Aorta (tissue), 5 donors: ENCODE measurements at places on chromosomes 13 and 19. TPM values are rescaled to one million over a fixed set of nuclear protein-coding genes. Genes with fewer than 3 reads are reported as not detected.

DNA sequence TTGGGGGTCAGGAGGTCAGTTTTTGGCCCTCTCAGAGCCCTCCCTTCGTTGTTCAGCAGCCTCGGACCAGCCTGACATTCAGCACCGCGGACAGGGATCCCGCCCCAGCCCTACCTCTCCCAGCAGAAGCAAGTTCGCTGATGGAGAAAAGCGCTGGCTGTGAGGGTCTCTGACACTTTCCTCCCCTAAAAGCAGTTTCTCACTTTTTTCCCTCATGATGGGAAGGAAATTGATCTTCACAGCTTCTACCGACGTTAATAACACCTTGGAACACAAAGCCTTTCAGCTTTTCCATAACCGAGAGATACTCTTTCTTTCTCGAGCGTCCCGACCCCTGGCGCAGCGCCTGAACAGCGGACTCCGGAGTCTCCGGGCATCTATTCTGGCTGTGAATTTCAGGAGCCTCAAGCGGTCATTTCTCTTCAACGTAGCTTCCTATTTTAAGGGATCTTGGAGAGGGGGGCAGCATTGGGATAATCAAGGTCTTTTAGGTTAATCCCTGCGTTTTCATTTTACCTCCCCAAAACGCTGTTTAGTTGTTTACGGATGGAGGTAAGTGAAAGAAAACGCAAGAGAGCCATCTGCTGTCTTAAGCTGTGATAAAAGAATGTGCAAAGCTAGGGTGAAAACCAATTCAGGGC lies 467.2 kb downstream of the ITGBL1 start:
- no peak overlapping the region for H3K4me3 ChIP-seq
- H3K27ac ChIP-seq: no peak overlapping the region
- no peaks in the 10 kb centered on the region for H3K4me1 ChIP-seq
- H3K36me3 ChIP-seq: no peaks in the 10 kb centered on the region
- peak; percentile 80 for DNase-seq

GRCh38 chr13:103358255-103358932 lies 292.2 kb upstream of the SLC10A2 start:
- no peaks in the 10 kb centered on the region for H3K36me3 ChIP-seq
- DNase-seq: no peak
- no peaks in the 10 kb centered on the region for H3K4me1 ChIP-seq

- peak; percentile 95 for DNase-seq
- H3K27ac ChIP-seq: peak within 1 kb of the TSS; percentile 92
- H3K4me1 ChIP-seq: no peaks in the 10 kb centered on the region
- H3K27me3 ChIP-seq: peaks cover 2% of the 10 kb centered on the region
- H3K4me3 ChIP-seq: peak within 1 kb of the TSS; percentile 45
These were observed at the start of gene MIDN for GRCh38 chr19:1248139-1248785. TSS of gene MIDN (plus strand) at chr19:1248583. CDS start at chr19:1250297, 1,714 bp downstream.

GRCh38 chr13:44302940-44303575 lies 70.6 kb upstream of the SERP2 start:
- H3K4me3 ChIP-seq: no peak overlapping the region
- no peaks in the 10 kb centered on the region for H3K27me3 ChIP-seq
- H3K27ac ChIP-seq: peak overlapping the region; percentile 57
- no peak for DNase-seq

DNA sequence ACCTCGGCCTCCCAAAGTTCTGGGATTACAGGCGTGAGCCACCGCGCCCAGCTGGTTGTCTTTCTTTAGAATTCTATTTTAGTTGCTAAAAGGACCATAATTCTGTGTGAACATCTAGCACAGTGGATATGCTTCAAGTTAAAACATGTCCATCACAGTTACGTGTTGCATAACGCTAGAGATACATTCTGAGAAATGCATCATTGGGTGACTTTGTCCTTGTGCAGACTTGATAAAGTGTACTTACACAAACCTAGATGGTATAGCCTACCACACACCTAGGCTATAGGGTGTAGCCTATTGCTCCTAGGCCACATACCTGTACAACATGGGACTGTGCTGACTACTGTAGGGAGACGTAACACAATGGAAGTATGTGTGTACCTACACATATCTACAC lies 35.4 kb downstream of the DOCK9 start:
- H3K36me3 ChIP-seq: no peaks in the 10 kb centered on the region
- no peak overlapping the region for H3K4me3 ChIP-seq
- no peak overlapping the region for H3K27ac ChIP-seq
- no peaks in the 10 kb centered on the region for H3K27me3 ChIP-seq
- H3K4me1 ChIP-seq: no peaks in the 10 kb centered on the region

DNA sequence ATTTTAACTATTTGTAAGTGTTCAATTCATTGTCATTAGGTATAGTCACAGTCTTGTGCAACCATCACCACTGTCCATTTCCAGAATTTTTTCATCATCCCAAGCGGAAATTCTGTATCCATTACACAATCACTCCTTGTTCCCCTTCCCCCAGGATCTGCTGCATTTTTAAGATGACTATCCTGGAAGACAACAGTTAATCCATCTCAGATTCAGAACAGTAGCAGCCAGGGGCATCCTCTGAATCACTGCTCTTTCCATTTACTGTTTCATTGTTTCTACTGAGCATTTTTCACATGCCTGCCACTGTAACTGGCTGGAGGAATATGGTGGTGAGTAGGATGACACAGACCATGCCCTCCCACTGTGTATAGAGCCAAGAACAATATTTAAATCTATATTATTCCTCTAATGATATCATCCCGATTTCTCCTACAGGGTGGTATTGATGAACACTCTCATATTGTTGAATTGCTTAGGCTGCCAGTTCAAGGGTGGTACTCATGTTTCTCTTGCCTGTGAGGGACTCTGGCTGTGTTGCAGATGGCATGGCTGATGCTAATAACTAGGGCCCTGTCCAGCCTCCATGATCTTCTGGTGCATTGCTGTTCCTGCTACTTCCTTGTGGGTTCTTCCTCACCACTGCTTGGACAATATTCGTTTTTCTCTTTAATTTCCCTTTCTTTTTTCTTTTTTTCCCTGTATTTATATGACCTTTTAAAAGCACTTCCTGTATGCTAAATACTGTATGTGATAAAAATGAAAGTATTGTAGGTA lies 59.0 kb downstream of the WDFY2 start:
- no peak overlapping the region for H3K4me3 ChIP-seq
- H3K36me3 ChIP-seq: no peaks in the 10 kb centered on the region
- no peak overlapping the region for H3K27ac ChIP-seq
- no peak for DNase-seq

DNA sequence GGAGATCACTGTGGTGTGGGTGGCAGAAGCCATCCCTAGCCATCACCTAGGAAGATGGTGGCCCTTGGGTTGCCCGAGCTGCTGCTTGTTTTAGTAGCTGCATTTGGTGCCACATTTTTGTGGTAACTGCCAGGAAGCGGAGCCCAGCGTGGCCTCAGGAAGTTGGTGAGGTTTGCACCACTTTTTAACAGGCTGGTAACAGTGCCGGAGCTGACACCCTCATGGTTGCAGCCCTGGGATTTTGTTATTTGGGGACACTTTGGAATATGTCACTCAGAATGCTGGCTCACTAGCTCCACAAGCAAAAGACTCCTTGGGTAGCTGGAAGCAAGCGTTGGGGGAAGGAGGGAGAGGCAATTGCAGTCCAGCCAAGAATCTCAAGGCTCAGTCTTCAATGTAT lies 22.1 kb downstream of the ACTN4 start:
- no peak for DNase-seq
- H3K27me3 ChIP-seq: no peaks in the 10 kb centered on the region
- no peaks in the 10 kb centered on the region for H3K36me3 ChIP-seq
- no peak overlapping the region for H3K4me3 ChIP-seq

GRCh38 chr13:69213396-69213795 lies 894.2 kb upstream of the ATXN8OS start:
- no peak for DNase-seq
- H3K27me3 ChIP-seq: no peaks in the 10 kb centered on the region
- no peak overlapping the region for H3K4me3 ChIP-seq
- H3K27ac ChIP-seq: no peak overlapping the region
- no peaks in the 10 kb centered on the region for H3K36me3 ChIP-seq
- H3K4me1 ChIP-seq: no peaks in the 10 kb centered on the region

DNA sequence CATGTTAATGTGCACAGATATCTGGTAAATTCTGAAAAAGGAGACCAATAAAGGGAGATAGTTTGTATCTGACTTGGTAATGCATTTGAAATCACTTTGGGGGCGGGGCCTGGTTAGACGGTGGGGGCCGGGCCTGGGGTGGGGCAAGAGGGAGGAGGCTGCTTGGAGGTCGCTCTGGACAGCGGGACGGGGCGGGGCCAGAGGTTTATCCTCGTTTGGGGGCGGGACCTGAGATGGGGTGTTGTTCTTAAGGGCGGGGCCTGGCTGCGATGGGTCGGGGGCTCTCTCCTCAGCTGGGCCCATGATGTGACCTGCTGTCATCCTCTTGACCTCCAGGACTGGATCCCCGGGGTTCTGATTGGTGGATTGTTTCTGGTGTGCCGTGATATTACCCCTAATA lies 4.9 kb upstream of the ZNF808 start:
- H3K36me3 ChIP-seq: no peaks in the 10 kb centered on the region
- H3K27me3 ChIP-seq: no peaks in the 10 kb centered on the region
- H3K27ac ChIP-seq: no peak overlapping the region
- no peak for DNase-seq
- no peaks in the 10 kb centered on the region for H3K4me1 ChIP-seq

DNA sequence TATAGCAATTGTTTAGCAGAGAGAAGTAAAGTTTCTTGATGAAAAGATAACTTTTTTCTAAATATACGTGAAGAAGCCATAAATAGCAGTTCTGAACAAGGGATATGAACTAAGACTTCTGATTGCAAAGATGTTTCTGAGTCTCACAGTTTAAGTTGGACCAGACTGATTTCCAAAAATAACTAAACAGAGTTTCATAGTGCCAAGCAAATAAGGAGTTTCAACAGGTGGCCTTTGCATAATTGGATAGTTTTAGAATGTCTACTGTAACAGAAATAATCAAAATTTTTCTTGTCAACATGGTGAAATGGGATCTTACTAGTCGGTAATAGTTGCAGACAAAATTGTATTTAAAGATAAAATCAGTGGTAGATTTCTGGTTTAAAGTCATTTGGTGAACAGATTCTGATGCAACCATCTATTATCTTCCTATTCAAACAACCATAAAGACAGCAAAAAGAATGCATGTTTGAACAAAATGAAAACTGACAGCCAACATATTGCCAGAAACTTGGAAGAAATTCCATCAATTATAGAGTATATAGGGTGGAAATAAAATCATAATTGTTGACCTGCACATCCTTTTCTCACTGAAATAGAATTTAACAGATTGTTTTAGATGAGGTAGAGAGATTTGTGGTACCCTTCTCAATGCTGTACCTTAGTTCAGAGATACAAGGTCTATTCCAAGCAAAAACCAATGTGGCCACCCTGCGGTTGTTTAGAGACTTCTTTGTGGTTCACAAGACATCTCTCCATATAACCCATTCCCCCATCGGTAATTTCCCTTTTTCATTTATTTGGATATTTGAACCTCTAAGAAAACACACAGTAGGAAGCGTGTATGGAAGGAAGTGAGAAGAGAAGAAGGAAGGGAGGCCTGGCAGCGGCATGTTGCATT lies 275.3 kb downstream of the COG6 start:
- no peak overlapping the region for H3K4me3 ChIP-seq
- H3K4me1 ChIP-seq: no peaks in the 10 kb centered on the region
- H3K36me3 ChIP-seq: no peaks in the 10 kb centered on the region
- DNase-seq: no peak
- H3K27ac ChIP-seq: no peak overlapping the region
- no peaks in the 10 kb centered on the region for H3K27me3 ChIP-seq

DNA sequence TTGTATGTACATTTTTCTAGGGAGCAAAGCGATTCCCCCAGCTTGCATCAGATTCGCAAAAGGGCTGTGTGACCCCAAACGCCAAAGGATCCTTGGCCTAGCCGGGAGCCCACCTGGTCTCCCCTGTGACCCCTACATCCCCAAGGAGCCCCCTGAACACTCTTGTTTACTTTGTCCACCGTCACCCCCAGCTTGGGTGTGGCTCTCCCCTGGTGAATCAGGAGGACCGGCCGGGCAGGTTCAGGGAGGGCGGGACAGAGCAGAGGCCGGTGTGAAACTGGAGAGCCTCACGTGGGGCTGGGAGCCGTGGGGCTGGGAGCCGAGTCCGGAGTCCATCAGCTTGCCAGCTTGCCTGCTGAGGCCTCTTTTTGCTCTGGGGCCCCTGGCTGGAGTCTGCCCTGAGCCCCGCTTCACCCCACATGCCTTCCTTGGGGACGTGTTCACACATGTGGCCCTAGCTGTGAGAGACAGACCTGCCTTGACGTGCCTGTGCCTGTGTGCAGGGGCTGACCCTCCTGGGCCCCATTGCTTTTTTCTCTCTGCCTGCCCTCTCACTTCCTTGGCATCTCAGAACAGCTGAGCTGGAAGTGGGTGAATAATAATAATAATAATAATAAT lies 2.0 kb downstream of the ITPKC start:
- DNase-seq: peak; percentile 70
- no peak overlapping the region for H3K27ac ChIP-seq
- peak overlapping the region; percentile 84 for H3K4me3 ChIP-seq
- H3K4me1 ChIP-seq: no peaks in the 10 kb centered on the region
- H3K27me3 ChIP-seq: no peaks in the 10 kb centered on the region
- no peaks in the 10 kb centered on the region for H3K36me3 ChIP-seq

Gene ODAD3
- 0.49 TPM for total RNA-seq

Gene RAB3A
- total RNA-seq: 3.8 TPM

Gene KIR2DL3
- total RNA-seq: not detected

Gene CEACAM5
- total RNA-seq: 0.30 TPM

Gene PEAK3
- total RNA-seq: 0.93 TPM
